ENCODE measurements at places on chromosomes 5 and 9. TPM values are rescaled to one million over a fixed set of nuclear protein-coding genes. Genes with fewer than 3 reads are reported as not detected.
A peak's percentile ranks its signal among the peaks of the same experiment; 100 is the strongest.

GRCh38 chr5:37836592-37837413 is 3.0 kb downstream of the GDNF start:
- peak overlapping the region; percentile 66 for H3K4me3 ChIP-seq
- H3K4me1 ChIP-seq: peaks cover 54% of the 10 kb centered on the region
- H3K36me3 ChIP-seq: no peaks in the 10 kb centered on the region
- H3K27ac ChIP-seq: peak overlapping the region; percentile 97
- DNase-seq: no peak
- H3K27me3 ChIP-seq: no peaks in the 10 kb centered on the region

Gene IL17B
- 9.6 TPM for total RNA-seq

- no peak overlapping the region for H3K4me3 ChIP-seq
- H3K27me3 ChIP-seq: no peaks in the 10 kb centered on the region
- H3K4me1 ChIP-seq: no peaks in the 10 kb centered on the region
- H3K36me3 ChIP-seq: no peaks in the 10 kb centered on the region
- no peak overlapping the region for H3K27ac ChIP-seq
Measured at GRCh38 chr9:100652850-100653249, 75.0 kb downstream of the CAVIN4 start.

DNA sequence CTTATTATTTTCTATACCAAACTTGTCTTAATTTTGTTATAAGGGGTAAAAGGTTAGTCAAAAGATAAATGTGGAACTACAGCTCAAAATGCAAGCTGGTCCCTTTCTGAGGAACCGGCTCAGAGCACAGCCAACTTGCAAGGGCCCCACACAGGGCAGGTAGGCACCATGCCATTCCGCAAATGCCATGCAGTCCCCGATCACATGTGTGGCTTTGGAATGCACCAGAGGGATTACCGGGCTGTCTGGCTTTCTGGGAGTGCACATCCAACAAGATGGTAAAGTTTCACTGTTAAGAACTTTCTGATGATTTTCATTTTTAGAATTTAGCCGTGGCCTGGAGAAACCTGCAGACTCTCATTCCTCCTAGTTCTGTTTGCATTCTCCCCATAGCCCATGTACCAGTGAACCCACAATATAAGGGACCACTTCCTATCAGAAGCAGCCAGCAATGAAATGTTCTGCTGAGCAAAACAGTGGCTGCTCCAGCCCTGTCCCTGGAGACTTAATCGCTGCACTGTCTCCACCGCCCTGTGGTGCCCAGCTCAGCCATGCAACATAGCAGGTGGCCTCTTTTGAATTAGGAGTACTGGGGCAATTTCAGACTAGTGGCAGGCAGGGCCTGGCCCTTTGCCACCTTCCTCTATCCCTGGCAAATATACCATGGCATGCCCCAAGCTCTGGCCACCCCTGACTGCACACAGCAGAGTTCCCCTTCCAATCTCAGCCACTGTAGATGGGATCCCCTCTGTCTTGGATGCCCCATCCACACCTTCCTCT is 11.4 kb downstream of the SHB start:
- no peaks in the 10 kb centered on the region for H3K27me3 ChIP-seq
- DNase-seq: no peak
- H3K36me3 ChIP-seq: no peaks in the 10 kb centered on the region
- H3K4me3 ChIP-seq: no peak overlapping the region
- H3K27ac ChIP-seq: peak overlapping the region; percentile 32
- peaks cover 50% of the 10 kb centered on the region for H3K4me1 ChIP-seq

Gene IL13
- not detected for total RNA-seq

DNA sequence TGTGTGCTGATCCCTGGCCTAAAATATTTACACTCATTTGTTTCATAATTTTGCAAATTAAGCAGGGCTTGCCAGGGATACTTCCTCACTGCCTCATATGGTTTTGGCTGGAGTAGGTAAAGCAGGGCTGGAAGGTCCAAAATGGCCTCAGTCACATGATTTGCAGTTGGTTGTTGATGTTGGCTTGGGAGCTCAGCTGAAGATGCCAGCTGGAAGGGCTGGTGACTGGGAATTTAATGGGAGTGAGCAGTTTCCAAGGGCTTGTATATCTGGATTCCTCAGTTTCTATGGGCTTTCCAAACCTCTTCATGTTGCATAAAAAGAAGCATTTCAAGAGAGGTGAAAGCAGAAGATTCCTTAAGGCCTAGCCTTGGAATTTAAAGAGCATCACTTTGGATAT is 729.3 kb downstream of the CDH18 start:
- H3K4me1 ChIP-seq: no peaks in the 10 kb centered on the region
- H3K27ac ChIP-seq: no peak overlapping the region
- H3K36me3 ChIP-seq: no peaks in the 10 kb centered on the region
- H3K4me3 ChIP-seq: no peak overlapping the region

Gene PCDHAC2
- total RNA-seq: 1.3 TPM

Gene AGXT2
- total RNA-seq: not detected

Gene TMC1
- under 0.01 TPM for total RNA-seq

Gene LRRC26
- total RNA-seq: not detected

GRCh38 chr5:14286007-14286406 is 142.9 kb downstream of the TRIO start:
- H3K27me3 ChIP-seq: no peaks in the 10 kb centered on the region
- DNase-seq: no peak
- no peak overlapping the region for H3K27ac ChIP-seq
- H3K4me1 ChIP-seq: peaks cover 23% of the 10 kb centered on the region

Gene GPRIN1
- total RNA-seq: 1.1 TPM

GRCh38 chr5:96142786-96143434 is 181.3 kb upstream of the ELL2 start:
- H3K4me1 ChIP-seq: no peaks in the 10 kb centered on the region
- no peak overlapping the region for H3K4me3 ChIP-seq
- H3K36me3 ChIP-seq: no peaks in the 10 kb centered on the region
- H3K27me3 ChIP-seq: no peaks in the 10 kb centered on the region

Gene ZNF169
- total RNA-seq: 12.5 TPM

DNA sequence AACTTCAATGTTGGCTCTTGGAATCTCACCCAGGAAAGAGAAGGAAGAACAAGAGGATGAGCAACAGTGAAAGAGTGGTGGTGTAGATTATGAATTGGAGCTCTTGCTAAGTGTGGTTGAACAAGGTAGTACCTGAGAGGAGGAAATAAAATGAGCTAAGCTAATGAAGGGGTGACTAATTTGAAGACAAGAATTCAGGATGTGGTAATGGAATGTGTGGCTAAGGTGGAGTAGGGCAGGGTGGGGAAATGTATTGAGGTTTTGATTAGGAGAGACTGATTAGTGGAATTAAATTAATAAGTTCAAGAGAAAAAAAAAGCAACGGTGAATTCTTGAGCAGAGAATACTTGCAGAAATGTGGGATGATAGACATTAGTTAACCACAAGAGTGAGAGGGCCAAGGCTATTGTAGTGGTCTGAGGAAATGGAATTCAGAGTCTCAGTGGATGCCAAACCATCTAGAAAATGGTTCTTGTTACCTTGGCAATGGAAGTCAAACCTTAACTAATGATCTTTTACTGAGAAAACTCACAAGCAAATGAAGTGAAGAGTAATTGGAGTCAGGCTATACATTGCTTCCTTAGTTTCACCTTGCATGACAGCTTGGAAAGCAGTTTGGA is 648.3 kb upstream of the ZNF608 start:
- H3K4me1 ChIP-seq: no peaks in the 10 kb centered on the region
- no peaks in the 10 kb centered on the region for H3K36me3 ChIP-seq
- H3K27ac ChIP-seq: no peak overlapping the region

DNA sequence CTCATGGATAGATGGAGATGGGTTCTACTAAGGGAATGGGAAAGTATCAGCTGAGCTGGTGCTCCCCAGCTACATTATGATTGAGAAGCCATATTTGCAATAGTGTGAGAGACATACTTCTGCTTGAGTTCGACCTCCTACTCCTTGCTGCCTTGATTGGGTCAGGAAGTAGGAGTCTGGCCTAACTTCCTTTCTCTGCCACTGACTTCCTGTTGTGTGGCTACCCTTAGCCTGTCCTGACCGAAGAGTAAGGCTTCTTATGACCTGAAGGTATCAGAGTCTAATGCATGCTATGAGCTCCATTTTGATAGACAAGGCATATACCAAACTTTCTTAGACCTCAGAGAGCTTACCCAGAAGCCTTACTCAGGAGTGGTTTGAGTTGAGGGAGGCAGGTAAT is 53.9 kb downstream of the OSTF1 start:
- H3K27ac ChIP-seq: no peak overlapping the region
- no peaks in the 10 kb centered on the region for H3K4me1 ChIP-seq
- no peaks in the 10 kb centered on the region for H3K27me3 ChIP-seq
- no peak overlapping the region for H3K4me3 ChIP-seq
- peaks cover 6% of the 10 kb centered on the region for H3K36me3 ChIP-seq
- no peak for DNase-seq

DNA sequence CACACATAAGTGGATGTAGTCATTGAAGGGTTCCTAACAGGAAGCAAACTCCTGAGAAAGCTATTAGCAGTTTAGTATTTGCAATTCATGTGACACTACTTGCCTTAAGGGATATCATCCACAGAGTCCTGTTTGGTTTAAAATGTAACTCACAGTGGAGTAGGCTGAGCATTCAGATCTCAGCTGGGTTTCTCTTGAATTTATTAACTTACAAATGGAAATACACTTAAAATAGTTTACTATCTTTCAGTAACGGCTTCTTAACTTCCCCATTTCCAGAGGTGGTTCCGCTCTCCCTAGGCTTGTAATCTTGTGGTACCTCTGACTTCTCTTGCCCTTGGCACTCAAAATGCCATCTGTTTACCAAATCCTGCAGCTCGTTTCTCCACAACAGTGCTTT is 660.7 kb upstream of the ADAMTS16 start:
- DNase-seq: no peak
- H3K4me1 ChIP-seq: no peaks in the 10 kb centered on the region
- no peak overlapping the region for H3K4me3 ChIP-seq
- no peaks in the 10 kb centered on the region for H3K27me3 ChIP-seq

DNA sequence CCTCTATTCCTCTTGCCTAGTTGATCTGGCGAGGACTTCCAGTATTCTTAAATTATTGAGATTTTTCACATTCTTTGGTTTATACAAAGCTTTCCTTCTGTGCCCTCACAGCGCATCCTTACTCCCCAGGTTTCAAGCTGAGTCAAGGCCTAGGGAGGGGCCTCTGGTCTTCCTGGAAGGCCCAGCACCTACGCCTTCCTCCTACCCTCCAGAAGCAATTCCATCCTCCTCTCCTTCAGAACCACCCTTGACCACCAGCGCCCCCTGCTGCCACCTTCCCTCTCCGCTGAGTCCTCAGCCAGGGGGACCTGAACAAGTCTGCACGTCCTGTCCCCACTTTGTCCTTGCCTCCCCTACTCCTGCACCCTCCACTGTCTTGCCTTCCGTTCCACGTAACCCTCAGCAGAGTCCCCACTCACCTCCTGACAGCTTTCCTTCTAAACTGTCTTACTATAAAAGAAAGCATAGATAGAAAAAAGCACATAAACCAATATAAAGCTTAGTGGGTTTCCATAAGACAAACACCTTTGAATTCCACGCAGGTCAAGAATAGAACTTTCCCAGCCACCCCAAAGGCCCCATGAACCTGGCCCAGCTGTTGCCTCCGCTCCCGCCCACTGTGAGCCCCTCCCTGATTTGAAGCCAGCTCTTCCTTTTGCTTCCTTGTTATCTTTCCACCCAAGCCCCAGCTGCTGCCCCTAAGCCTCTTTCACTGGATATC is 63.0 kb upstream of the CTSL start:
- no peaks in the 10 kb centered on the region for H3K36me3 ChIP-seq
- no peaks in the 10 kb centered on the region for H3K27me3 ChIP-seq
- no peak overlapping the region for H3K27ac ChIP-seq
- peaks cover 5% of the 10 kb centered on the region for H3K4me1 ChIP-seq
- peak; percentile 86 for DNase-seq

Gene ZDHHC11
- 8.0 TPM for total RNA-seq

DNA sequence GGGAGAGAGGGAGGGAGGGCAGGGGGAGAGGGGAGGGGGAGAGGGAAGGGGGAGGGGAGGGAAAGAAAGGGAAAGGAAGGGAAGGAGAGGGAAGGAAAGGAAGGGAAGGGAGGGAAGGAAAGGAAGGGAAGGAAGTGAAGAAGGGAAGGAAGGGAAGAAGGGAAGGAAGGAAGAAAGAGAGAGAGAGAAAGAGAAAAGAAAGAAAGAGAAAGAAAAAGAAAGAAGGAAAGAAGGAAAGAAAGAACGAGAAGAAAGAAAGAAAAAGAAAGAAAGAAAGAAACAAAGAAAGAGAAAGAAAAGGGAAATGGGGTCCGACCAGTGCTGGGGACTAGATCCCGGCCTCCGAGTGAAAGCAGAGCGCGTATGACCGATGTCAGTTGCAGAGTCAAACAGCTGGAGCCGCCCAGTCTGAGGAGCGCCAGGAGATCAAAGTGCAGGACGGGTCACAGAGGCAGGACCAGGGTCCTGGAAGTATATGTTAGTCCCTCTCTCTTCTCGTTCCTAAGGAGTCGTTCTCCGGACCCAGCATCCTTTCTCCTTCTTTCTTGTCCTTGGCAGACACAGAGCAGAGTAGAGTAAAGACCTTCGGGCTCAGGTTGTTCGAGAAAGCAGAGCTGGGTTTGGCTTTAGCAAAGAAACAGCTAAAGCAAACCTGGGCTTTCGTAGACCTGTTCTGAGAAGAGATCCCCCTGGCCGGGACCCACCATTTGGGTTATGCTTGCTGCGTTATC is 305.4 kb upstream of the MSX2 start:
- H3K4me3 ChIP-seq: no peak overlapping the region
- H3K36me3 ChIP-seq: no peaks in the 10 kb centered on the region
- DNase-seq: no peak
- H3K4me1 ChIP-seq: no peaks in the 10 kb centered on the region
- peaks cover 34% of the 10 kb centered on the region for H3K27me3 ChIP-seq

GRCh38 chr9:107973451-107973850 is 483.9 kb upstream of the KLF4 start:
- H3K36me3 ChIP-seq: no peaks in the 10 kb centered on the region
- H3K4me3 ChIP-seq: no peak overlapping the region
- DNase-seq: no peak
- H3K4me1 ChIP-seq: no peaks in the 10 kb centered on the region
- H3K27me3 ChIP-seq: no peaks in the 10 kb centered on the region

Gene PCDHB10
- 5.8 TPM for total RNA-seq

Gene SLC1A1
- 3.3 TPM for total RNA-seq

GRCh38 chr9:101514071-101514470 is 19.6 kb upstream of the RNF20 start:
- no peak overlapping the region for H3K27ac ChIP-seq
- no peak overlapping the region for H3K4me3 ChIP-seq
- DNase-seq: no peak
- H3K27me3 ChIP-seq: no peaks in the 10 kb centered on the region
- H3K36me3 ChIP-seq: no peaks in the 10 kb centered on the region

GRCh38 chr9:14935106-14935751 is 25.0 kb upstream of the FREM1 start:
- no peaks in the 10 kb centered on the region for H3K36me3 ChIP-seq
- H3K4me1 ChIP-seq: peaks cover 10% of the 10 kb centered on the region
- no peak overlapping the region for H3K27ac ChIP-seq
- H3K4me3 ChIP-seq: no peak overlapping the region
- no peaks in the 10 kb centered on the region for H3K27me3 ChIP-seq
- DNase-seq: no peak

Gene HIGD2A
- total RNA-seq: 234 TPM

DNA sequence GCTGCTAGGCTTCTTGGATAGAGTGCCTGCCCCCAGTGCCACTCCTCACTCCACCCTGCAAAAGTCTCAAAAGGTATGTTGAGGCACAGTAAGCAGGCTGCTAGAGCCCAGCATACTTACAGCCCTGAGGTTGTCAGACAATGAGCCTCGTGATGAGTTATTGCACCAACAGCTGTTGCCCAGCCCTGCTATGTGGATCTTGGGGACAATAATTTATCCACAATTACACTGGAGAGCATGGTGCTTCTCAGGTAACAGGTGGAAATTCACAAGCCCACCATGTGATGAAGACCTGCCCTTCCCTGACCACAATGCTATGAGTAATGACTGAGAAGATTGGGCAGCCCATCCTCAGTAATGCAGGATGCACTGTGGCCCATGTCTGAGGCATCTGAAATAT is 36.5 kb downstream of the KCNIP1 start:
- H3K4me3 ChIP-seq: no peak overlapping the region
- DNase-seq: peak; percentile 40
- no peaks in the 10 kb centered on the region for H3K27me3 ChIP-seq
- no peak overlapping the region for H3K27ac ChIP-seq
- H3K36me3 ChIP-seq: no peaks in the 10 kb centered on the region

All from sigmoid colon (tissue), 7 donors.